ENCODE measurements at places on chromosomes 12 and 14. TPM values are rescaled to one million over a fixed set of nuclear protein-coding genes. Genes with fewer than 3 reads are reported as not detected.

KCNMB4 gene
- total RNA-seq = 0.51 TPM

EEF1AKMT3 gene
- 8.9 TPM for total RNA-seq

WNT1 gene
- total RNA-seq = not detected

PITPNM2 gene
- 6.6 TPM for total RNA-seq

NINJ2 gene
- 1.3 TPM for total RNA-seq

SDSL gene
- 12.4 TPM for total RNA-seq

DBX2 gene
- total RNA-seq = not detected

ACYP1 gene
- total RNA-seq = 7.4 TPM

HVCN1 gene
- 7.4 TPM for total RNA-seq

ABHD4 gene
- 20.5 TPM for total RNA-seq

ACRBP gene
- total RNA-seq = 0.33 TPM

CLEC6A gene
- not detected for total RNA-seq

VIPAS39 gene
- 26.7 TPM for total RNA-seq

IRAK3 gene
- total RNA-seq = 7.4 TPM

VAMP1 gene
- 20.3 TPM for total RNA-seq

RNASE2 gene
- not detected for total RNA-seq

VPS29 gene
- total RNA-seq = 52.2 TPM

KRT85 gene
- not detected for total RNA-seq

Measured in fibroblast of lung (primary cell).